ENCODE measurements at places on chromosomes 1 and 21. TPM values are rescaled to one million over a fixed set of nuclear protein-coding genes. Genes with fewer than 3 reads are reported as not detected.

GRCh38 chr1:1360506-1361169 is 2.3 kb upstream of the MXRA8 start:
- DNase-seq: no peak

DNA sequence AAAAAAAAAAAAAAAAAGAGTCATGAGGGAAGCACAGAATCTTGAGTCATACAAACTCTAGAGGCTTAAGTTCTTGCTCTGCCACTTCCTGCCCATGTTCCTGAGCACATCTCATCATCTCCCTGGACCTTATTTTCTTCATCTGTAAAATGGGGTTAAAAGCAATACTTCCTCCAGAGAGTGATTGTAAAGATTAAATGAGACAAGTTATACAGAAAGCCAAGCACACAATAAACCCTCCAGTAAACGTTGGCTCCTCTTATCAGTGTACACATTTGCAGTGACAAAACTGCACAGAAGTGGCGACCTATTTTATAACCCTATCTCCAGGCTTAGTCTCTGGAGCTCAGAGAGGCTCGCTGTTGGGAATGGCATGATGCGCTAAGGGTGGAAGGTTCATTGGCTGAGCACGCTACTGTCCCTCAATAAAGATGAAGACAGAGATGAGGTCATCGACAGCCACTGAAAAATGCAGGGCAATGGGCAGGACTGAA is 82.1 kb downstream of the RRAGC start:
- DNase-seq: no peak

GRCh38 chr1:25568834-25569596 is 25.6 kb downstream of the LDLRAP1 start:
- peak; percentile 54 for DNase-seq

DNA sequence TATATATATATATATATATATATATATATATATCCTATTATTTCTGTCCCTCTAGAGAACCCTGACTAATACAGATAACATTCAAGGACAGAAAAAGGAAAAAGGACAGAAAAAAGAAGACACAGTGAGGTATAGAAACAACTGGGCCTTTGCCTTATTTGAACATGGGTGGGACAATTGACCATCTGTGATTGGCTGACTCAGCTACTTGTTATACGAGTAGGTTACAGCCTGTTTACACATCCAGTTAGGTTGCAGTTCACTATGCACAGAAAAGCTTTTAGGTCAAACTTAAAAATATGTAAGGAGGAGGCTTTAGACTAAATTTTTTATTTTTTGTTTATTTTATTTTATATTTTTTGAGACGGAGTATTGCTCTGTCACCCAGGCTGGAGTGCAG is 39.8 kb upstream of the RGS8 start:
- DNase-seq: no peak

DNA sequence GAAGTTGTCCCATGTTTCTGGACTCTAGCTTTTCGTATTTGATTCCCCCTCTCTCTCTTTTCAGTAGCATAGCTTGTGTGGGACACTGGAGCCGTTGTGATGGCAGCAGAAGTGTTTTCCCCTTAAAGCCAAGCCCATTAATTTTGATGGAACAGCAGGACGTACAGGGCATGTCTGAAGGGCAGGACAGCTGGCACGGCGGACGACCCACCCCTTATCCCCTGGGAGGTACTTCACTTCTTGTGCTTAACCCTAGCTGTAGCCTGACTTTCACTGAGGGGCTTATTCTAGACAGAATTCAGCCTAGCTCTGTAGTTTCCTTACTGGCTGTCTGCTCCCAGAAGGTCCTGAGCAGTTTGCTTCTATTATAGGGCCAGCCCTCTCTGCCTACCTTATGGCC is 8.6 kb upstream of the PPFIA4 start:
- DNase-seq: no peak

GRCh38 chr1:154626456-154627256 is 18.7 kb upstream of the ADAR start:
- no peak for DNase-seq

DNA sequence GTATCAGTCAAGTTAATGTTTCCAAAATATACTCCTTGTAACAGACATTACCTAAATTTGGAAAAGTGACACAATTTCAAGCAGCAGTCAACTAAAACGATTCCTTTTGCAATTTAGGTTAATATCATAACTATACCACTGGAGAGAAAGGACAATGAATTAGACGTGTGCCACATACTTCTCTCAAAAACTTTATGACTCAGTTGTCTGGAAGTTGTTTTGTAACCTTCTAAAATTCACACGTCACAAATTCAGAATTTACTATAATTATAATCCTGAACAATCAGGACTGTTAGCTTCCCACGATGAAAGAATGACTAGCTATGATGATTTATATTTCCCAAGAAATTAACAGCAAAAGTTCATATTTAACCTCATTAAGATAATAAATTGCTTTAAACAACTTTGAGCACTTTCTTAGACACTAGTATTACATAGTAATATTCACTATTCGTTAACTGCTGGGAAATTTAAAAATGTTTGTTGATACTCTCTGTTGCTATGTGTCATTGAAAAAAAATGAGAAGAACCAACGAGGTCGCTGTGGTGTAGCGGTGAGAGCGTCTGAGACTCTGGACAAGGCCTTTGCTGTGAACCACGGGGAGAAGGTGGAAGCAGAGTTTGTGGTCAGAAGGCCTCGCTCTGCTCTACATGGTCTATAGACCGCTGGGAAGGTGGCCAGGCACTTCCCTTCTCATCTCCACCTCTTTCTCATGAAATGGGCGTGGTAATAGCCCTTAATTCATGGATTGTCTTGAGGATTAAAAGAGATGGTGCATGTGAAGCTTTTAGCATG is 27.9 kb upstream of the BATF3 start:
- DNase-seq: no peak

DNA sequence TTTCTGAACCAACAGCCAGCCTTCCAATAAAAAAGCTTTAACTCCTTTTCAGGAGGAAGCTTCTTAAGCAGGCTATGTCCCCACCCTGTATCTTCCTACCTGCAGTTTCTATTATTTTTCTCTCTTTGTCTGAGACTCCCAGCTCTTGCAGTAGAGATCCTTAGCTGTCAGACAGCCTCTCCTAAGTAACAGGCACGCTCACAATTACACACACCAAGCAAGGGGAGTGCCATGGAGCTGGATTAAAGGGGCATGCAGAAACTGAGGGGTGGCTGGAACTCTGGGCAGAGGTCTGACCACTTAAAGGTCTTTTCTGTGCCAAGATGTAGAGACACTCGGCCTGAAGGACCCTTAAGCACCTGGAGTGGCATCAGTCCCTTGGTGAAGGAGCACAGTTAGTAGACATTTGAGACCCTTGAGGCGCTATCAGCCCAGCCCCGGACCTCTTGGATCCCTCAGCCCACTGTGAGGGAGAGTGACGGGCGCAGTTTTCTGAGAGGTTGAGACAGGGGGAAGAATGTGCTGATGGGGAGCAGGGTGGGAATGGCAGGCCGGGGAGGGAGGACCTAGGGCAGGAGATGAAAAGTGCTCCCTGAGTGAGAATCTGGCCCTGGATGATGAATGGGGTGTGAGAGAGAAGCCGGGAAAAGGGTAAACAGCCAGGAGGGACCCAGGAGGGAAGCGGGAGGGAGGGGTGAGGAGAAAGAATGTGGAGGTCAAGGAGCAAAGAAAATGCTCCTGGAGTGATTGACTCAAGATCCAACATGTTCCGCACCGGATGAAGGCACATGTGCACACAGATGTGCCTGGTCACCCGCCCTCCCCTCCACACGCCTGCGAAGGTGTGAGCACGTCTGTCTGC is 13.3 kb downstream of the PLXNA2 start:
- no peak for DNase-seq

DNA sequence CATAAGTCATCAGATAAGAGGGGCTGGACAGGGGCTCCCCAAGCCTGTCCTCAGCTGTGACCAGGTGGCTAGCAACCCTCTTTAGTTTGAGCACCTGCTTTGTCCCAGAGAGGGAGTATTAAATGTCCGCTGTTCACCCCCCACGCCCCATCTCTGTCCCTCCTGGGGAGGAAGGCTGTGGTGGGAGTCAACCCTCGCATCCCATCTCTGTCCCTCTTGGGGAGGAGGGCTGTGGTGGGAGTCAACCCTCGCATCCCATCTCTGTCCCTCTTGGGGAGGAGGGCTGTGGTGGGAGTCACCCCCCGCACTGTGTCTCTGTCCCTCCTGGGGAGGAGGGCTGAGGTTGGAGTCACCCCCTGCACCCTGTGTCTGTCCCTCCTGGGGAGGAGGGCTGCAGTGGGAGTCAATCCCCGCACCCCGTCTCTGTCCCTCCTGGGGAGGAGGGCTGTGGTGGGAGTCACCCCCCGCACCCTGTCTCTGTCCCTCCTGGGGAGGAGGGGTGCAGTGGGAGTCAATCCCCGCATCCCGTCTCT is 72.6 kb upstream of the ABCG1 start:
- no peak for DNase-seq

GRCh38 chr1:232218955-232219865 is 410.7 kb downstream of the SIPA1L2 start:
- no peak for DNase-seq

- no peak for DNase-seq
These were observed 78.4 kb upstream of the SLC45A1 start for GRCh38 chr1:8239306-8240023.

DNA sequence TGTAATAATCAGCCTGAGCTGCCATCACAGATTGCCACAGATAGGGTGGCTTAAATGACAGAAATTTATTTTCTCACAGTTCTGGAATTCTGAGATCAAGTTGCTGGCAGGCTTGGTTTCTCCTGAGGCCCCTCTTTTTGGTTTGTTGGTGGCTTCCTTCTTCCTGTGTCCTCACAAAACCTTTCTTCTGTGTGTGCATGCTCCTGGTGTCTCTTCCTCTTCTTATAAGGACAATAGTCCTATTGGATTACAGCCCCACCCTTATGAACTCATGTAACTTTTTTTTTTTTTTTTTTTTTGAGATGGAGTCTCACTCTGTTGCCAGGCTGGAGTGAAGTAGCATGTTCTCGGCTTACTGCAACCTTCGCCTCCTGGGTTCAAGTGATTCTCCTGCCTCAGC is 41.0 kb upstream of the F3 start:
- no peak for DNase-seq

GRCh38 chr1:213274140-213274539 is 223.1 kb downstream of the RPS6KC1 start:
- DNase-seq: no peak

- DNase-seq: peak; percentile 59
These were observed 801 bp downstream of the EPRS1 start for GRCh38 chr1:220045356-220046051.

DNA sequence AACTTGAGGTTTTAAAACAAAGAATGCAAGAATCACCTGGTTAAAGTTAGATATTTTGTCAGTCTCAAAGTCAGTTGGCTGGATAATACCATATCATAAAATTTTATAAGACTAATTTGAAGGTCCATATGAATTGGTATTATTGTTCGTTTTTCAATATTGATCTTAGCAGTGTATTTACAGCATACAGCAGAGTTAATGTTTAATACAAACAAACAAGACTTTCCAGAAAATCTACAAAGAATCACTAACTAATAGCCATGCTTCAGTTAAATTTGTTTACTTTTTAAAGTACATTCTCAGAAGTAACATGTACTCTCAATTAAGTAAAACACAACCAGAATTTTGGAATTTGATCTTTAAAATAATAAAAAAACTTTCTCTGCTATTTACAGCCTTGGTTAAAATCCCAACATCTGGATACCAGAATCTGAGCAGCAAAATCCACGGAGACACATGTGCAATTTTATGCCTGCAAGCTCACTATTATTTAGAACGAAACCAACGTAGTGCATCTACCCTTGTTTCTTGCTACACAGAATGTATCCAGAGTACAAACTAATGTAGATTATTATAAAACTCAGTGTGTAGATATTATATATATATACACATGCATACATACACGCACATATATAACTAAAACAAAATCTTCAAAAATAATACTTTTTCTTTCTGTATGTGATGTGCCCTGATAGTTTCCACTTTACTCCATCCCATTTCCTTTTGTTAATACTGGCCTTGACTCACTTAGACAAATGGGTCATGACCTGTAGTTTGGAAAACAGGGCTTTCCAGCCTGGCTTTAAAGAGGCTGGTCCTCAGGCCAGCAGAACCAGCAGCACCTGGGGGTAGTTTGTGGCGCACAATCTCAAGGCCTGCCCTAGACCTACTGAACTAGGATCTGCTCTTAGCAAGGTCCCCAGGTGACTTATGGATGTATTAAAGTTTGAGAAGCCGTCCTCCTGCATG is 63.6 kb upstream of the ERG start:
- no peak for DNase-seq

GRCh38 chr1:15833069-15833679 is 14.3 kb upstream of the SPEN start:
- peak; percentile 35 for DNase-seq

- DNase-seq: no peak
These were observed 5.7 kb upstream of the PKN2 start for GRCh38 chr1:88678405-88678804.

DNA sequence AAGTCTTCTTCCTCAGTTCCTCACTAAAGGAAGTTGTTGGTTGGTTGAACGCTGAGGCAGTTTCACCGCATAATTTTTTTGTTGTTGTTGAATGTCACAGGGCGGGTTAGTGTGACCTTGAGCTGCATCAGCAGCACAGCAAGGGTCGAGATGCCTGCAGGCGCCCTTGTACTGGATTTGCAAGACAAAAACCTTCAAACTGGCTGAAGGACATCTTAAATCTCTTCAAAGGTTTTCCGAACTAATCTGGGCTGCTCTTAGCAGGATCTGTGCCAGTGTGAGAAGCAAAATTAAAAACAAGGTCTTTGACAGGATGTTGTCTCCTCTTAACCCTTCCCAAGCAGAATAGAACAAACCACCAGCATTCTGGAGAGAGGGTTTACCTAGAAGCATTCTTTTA is 59.4 kb downstream of the NRIP1 start:
- DNase-seq: peak; percentile 7

DNA sequence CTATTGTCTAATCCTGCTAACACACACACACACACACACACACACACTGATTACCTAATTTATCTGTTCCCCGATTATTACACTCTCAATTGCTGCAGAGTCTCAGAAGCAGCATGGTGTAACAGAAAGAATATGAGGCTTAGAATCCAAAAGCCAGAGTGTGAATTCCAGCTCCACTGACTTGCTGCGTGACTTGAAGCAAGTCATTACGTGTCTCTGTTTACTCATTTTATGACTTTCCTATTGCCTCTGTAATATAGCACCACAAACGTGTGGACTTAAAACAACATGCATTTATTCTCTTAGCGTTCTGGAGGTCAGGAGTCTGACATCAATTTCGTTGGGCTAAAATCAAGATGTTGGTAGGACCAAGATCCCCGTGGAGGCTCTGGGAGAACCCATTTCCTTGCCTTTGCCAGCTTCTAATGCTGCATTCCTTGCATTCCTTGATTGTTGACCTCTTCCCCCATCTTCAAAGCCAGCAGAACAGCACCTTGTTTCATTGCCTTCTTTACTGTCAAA is 55.9 kb upstream of the ATP5PO start:
- DNase-seq: no peak

DNA sequence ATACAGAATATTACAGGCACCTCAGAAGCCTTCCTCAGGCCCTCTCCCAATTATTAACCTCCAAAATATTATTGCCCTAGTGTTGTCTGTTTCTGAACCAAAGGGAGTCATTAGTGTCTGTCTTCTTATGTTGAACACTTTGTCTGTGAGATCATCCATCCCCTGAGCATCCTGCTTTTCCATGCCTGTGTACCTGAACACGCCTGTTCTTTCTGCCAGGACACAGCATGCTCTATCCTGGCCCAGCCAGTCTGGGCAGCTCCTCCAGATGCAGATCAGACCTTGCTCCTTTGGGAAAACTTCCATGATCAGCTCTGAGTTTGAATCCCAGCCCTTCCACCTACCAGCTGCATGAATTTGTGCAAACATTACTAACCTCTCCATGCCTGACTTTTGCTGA is 11.0 kb upstream of the CDC42 start:
- DNase-seq: no peak

The SWT1 gene
- 3.9 TPM for total RNA-seq

The TSTD1 gene
- 46.6 TPM for total RNA-seq

The AVPR1B gene
- total RNA-seq: not detected

The SMIM11 gene
- total RNA-seq: 1.7 TPM

Data from CD8-positive, alpha-beta T cell (primary cell).